ENCODE measurements at places on chromosomes 1 and 21. TPM values are rescaled to one million over a fixed set of nuclear protein-coding genes. Genes with fewer than 3 reads are reported as not detected.

The MX2 gene
- 1.1 TPM for polyA plus RNA-seq

The CFAP107 gene
- polyA plus RNA-seq, result 0.99 TPM

GRCh38 chr1:162172311-162173102 is 103.0 kb downstream of the NOS1AP start:
- no peak for DNase-seq

GRCh38 chr1:177935638-177936415 is 34.0 kb downstream of the SEC16B start:
- DNase-seq, result no peak

GRCh38 chr1:221045842-221046831 is 166.9 kb downstream of the HLX start:
- DNase-seq, result no peak

GRCh38 chr1:234823191-234824176 is 213.5 kb upstream of the IRF2BP2 start:
- DNase-seq, result no peak

The GSTM3 gene
- 40.6 TPM for polyA plus RNA-seq

GRCh38 chr1:67307251-67308060 is at the start of gene IL12RB2:
IL12RB2 (plus strand) TSS chr1:67307873; CDS start chr1:67320369, 12,496 bp downstream.
- no peak for DNase-seq

GRCh38 chr1:150574260-150575071 is 4.9 kb downstream of the MCL1 start:
- DNase-seq, result no peak

- DNase-seq, result no peak
Observed at GRCh38 chr21:18673789-18674188, 270.2 kb upstream of the TMPRSS15 start.

GRCh38 chr1:181100015-181100905 is 11.8 kb downstream of the IER5 start:
- no peak for DNase-seq

DNA sequence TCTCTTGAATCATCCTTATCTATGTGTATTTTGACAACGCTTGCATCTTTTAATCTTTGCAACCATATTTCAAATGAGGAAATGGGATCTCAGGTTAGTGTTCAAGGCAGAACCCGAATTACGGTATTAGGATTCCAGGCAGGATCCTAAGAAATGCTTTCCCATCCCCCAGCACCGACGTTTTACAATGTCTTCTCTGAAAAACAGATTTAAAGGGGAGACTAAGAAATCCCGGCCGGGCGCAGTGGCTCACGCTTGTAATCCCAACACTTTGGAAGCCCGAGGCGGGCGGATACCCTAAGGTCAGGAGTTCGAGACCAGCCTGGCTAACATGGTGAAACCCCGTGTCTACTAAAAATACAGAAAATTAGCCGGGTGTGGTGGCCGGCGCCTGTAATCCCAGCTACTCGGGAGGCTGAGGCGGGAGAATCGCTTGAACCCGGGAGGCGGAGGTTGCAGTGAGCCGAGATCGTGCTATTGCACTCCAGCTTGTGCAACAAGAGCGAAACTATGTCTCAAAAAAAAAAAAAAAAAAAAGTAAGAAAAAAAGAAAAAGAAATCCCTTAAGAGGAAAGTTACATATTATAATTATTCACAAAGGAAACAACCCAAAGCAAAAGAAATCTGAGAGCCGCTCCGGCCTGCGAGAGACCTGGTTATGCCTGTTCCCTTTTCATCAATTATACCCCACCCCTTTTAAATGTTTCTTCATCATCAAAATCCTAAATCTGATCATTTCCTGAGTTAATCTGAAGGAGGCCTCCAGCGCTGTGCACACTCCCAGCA is 801 bp upstream of the GORAB start:
- no peak for DNase-seq

Data from forelimb muscle (tissue), 1 donor.